Stimulated activated CD8-positive, alpha-beta memory T cell treated with anti-CD3 and anti-CD28 coated beads, Interleukin-2, amount 100 ng/mL, for 1 hour (primary cell): ENCODE measurements at places on chromosomes 6 and 20.

DNA sequence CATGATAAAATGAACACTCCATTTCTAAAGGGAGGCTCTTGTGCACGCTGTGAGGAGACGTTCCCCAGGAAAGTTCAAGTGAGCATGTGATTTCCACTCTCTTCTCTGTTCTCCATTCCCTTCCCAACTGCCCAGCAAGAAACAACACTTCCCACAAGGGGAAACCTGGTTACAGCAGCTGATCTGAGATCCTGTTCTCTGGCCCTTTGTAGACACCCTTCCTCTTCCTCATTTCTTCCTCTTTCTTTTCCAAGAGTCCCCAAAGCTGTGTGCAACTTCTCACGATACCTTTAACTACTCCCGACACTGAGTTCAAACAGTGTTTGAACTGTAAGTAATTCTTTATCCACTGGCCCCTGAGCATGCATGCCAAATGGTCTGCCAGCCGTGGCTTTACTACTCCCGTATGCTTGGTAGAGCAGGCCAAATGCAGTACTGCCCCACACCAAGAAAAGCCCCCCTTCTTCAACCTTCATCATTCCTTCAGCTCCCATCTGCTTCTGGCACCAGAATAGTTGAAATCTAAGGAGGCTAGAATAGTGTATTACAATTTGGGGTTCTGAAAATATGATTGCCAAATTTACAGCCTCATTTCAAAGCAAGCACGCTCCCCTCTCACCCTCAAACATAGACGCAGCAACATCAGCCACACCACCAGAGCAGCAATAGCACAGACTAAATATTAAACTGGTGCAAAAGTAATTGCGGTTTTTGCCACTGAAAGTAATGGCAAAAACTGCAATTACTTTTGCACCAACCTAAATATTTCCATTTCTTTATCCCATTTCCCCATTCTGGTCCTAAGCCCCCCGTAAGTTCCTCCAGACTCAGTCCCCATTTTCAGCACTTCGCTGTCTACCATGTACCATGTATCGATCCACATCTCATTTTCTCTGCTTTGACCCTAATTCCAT lies 4.3 kb downstream of the HLA-DMB start:
- DNase-seq: no peak

DNA sequence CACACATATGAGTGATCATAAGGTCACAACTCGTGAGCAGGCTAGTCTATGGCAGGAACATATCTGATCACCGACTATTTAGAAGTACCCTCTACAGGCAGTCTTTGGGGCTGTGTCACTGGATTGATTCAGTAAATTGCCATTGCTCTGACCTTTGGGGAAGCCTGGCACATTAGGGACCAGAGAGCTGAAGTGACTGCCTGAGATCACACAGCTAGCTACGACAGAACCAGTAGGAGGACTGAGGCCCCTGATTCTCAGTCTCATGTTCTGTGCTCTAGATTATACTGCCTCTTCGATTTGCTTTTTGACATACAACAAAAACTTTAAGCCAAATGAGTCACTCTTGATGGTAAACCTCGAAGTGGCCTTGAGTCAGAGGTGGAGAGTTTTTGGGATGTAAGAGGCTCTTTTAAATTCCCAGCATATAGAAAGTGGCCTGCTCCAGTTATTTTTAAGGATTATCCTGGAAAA lies 247.5 kb upstream of the SUPT3H start:
- DNase-seq: no peak

DNA sequence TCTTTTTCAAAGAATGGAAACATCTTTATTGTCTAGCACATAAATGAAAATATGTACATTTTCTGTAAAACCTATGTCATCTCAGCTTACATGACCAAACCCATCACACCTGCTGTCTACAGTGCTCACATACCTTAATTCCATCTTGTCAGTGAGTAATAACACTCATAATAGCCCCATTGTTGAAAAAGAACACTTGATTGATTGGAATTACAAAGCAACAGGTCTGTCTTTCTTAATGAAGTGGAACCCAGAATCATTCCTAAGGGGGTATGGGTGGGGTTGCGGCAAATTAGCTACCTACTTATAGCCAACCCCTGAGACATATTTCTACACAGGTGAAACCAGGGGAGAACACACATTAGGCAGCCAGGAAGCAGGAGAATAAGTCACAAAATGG lies 20.2 kb downstream of the ADGRF4 start:
- DNase-seq: no peak

- DNase-seq: no peak
Observed at GRCh38 chr6:1075444-1075843, 236.5 kb upstream of the FOXQ1 start.

- DNase-seq: no peak
Observed at GRCh38 chr6:84442208-84442607, 214.8 kb upstream of the CEP162 start.

DNA sequence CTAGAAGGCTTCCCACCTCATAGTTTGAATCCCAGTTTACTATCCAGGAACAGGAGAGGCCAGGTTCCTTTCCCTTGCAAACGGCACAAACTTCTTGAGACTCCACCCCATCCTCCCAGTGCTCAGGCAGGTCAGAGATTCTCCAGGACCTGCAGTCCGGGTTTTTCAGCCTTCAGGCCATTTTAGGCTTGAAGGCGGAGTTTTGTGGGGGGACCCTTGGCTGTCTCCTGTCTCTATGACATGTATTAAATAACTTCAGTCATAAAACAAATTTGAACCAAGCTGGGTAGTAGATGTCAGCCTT lies 230.1 kb downstream of the NFATC2 start:
- no peak for DNase-seq

GRCh38 chr6:28802417-28803336 lies 121.1 kb downstream of the TRIM27 start:
- no peak for DNase-seq

GRCh38 chr6:54076159-54076789 lies 35.0 kb upstream of the MLIP start:
- no peak for DNase-seq

DNA sequence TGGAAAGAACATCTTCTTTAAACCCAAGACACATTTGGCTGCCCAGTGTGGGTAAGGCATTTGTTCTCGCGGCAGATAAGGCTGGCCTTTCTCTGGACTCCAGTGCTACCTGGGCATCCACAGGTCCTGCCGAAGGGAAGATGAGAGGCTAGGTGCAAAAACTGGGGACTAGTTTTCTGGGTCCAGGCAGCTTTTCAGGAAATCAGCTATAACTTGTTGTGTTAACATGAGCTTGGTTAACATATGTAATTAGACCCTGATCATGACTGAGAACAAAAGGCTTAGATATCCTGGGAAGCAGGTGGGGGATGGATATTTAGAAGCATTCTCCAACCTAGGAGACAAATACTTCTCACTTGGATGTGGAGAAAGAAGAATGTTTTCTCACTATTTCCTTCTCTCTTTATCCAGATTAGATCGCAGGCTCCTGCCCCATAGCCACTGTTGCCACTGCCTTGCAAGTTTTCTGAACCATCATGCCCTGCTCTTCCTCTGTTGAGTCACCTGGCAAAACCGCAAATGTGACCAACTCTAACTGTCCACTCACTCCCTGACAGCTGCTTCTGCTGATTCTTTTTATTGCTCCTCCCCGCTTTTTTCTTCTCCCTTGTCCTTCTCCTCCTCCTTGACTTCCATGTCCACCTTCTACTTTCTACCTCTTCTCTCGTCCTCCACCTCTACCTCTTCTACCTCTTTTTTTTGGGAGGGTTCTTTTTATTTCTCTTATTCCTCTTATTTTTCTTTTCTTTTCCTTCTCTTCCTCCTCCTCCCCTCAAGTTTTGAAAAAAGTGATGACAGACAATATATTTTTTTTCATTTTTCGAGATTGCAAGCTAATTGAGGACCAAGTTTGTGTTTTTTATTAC lies 258.1 kb downstream of the UTRN start:
- DNase-seq: no peak
